ENCODE measurements at places on chromosomes 7 and 10.

- DNase-seq, result no peak
Observed at GRCh38 chr7:155198196-155198892, 99.3 kb upstream of the INSIG1 start.

GRCh38 chr10:30448092-30448491, 14.1 kb downstream of the MAP3K8 start:
- no peak for DNase-seq

DNA sequence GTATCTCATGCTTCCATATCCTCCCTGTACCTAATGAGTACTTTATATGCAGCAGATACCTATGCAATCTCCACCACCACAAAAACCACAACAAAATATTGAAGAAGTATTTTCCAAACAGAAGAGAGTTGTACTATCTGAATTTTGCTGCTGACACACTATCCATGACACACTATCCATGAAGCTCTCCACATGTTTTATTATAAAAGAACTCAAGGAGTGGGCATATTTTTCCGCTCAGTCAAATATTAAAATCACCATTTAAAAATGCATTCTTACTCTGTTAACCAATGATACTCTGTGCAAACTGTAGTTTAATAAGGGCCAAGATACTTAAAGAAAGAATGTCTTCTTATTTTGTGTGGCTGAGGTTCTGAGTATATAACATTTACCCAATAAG, 2.8 kb downstream of the BET1 start:
- DNase-seq, result no peak

DNA sequence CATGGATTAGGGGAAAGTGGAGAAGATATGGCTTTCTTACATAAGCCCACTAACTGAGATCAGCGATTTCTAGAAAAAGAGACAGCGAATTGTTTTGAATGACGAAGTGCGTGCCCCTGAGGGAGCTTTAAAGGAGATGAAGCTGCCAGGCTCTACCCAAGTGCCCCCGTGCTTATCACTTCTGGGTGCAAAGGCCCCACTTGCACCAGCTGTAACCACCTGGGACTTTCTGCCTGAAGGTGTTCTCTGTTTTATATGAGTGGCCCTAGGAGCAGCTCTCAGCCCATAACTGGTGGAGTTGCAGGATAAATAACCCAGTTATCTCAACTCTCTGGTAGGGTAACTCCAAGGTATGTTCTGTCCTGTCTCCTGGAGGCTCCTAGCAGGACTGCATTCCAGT, 20.4 kb upstream of the CARD11 start:
- DNase-seq, result no peak

- no peak for DNase-seq
Observed at GRCh38 chr10:29627201-29628132, 7.3 kb downstream of the SVIL start.

GRCh38 chr10:128071417-128071782, 54.8 kb downstream of the MKI67 start:
- no peak for DNase-seq

DNA sequence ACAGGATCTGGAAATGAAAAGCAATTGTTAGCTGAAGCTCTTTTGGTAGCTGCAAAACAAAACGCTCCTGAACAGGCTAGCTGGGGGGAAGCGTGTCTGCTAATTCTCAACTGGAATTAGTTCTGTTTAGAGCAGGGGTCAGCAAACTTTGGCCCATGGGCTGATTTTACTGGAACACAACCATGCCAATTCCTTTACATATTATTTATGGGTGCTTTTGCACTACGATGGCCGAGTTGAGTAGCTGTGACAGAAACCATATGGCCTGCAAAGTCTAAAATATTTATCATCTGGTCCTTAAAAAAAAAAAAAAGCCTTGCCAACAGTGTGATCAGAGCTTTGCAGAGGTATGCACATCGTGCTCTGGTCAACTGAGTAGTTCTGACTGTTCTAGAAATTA, 108.4 kb upstream of the PDLIM1 start:
- DNase-seq, result no peak
